ENCODE measurements at places on chromosomes 3 and 15.

GRCh38 chr15:60090747-60091146 lies 86.6 kb downstream of the FOXB1 start:
- DNase-seq, result no peak

DNA sequence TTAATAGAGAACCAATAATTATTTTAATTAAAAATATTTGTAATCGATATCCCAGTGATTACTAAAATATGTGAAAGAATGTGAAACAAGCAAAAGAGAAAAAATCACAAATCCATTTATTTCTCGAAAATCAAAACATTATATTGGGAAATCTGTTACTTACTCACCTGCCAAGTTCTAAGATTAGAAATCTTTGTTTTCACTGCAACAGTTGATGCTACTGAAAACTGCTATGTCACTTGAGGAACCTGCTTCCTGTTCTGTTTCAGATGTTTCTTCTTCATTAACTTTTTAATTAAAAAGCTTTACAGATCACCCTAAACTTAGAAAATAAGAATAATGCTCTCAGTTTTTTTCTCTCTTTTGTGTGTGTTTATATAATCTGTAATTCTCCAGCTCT lies 13.7 kb upstream of the DPH6 start:
- DNase-seq, result no peak

DNA sequence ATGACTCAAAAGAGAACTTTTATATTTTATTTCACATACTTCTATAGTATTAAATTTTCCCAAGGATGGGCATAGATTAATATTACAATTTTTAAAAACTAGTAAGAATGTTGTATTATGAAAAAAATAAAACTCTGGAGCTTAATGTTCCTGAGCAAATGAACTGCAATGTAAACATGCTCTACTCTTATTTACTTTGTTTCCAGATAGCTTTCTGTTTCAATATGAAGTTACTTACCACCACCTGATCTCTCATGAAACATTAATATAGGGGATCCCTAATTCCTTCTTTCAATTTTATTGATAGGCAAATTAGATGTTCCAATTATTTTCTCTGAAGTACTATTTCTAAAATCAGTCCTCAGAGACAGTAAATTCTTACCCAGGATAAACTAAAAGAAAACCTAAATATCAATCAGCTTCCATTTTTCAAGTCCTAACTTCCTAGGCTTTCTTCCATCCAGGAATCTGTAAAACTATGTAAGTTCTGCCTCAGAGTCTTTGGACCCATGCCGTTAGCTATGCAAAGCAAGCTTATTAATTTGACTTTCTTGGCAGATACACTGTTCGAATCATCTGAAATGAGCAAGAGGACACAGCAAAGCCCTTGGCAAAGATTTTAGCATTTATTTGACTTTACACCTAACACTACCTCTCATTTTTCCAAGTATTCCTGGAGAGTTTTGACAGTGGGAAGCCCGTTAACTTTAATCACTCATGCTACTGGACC lies 93.2 kb downstream of the PLCH1 start:
- DNase-seq, result no peak

DNA sequence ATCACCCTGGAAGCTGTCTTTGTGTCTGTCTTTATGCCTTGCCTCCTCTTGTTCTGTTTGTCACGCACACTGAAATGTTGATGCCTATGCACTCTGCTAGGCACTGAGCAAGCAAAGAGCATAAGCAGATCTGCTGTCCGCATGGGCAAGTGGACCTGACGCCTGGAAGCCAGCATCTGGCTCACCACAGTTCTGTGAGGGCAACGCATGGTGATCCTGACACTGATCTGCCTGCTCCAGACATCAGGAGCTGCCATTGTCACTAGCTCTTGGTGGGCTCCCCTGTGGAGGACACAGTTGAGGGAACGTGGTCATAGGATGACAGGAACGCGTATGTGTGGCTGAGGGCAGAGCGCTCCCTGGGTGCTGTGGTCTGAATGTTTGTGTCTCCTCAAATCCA lies 234.6 kb downstream of the ADAMTS17 start:
- DNase-seq, result peak; percentile 75

GRCh38 chr3:151962912-151963311 lies 89.5 kb downstream of the SUCNR1 start:
- DNase-seq, result no peak

- no peak for DNase-seq
These were observed 2.6 kb downstream of the ATP8B4 start for GRCh38 chr15:50116477-50116876.

GRCh38 chr3:38627956-38628355 lies 21.5 kb downstream of the SCN5A start:
- no peak for DNase-seq

GRCh38 chr15:65954289-65954741 lies 85.0 kb downstream of the RAB11A start:
- DNase-seq, result no peak

GRCh38 chr3:20511863-20512505 lies 326.0 kb upstream of the SGO1 start:
- DNase-seq, result no peak

DNA sequence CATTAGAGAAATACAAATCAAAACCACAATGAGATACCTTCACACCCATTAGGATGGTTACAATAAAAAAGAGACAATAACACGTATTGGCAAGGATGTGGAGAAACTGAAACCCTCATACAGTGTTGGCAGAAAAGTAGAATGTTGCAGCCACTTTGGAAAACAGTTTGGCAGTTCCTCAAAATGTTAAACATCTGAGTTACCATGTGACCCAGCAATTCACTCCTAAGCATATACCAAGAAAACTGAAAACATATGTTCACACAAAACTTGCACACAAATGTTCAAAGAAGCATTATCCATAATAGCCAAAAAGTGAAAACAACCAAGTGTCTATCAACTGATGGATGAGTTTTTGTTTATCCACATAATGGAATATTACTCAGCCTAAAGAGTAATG lies 166.9 kb upstream of the FAM3D start:
- DNase-seq, result no peak

- DNase-seq, result no peak
These were observed 1.3 kb downstream of the RYK start for GRCh38 chr3:134249296-134249841.

DNA sequence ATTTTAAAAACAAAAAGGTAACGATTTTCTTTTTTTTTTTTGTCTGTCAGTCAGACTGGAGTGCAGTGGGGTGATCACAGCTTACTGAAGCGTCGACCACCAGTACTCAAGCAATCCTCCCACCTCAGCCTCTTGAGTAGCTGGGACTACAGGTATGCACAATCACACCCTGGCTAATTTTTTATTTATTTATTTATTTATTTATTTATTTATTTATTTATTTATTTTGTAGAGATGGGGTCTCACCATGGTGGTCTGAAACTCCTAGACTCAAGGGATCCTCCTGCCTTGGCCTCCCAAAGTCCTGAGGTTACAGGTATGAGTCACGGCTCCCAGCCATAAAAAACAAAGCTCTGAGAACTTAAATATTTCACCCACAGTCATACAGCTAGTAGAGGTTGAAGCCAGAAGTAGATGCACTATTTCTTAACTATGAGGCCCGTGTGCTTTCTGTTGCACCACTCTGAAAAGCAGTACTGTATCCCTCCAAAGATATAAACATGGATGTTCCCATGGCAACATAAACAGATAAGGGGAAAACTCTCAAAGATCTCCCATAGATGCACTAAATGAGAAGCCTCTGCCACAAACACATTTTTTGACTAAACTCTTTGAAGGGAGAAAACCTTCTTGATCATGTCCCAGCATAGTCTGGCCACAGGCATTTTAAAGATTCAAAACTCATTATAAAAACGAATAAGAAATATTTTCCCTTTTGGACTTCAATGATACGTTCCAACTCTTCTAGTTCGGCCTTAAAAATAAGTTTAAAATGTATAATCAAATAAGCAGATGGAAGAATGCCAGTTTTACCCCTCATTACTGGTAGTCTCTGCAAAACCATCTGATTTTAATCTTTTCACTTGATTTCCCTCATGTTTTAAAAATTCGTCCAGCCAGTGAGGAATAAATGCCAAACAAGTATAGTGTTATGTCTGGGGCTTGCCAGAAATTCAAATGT lies 162.3 kb upstream of the ARHGEF26 start:
- no peak for DNase-seq

- DNase-seq, result no peak
These were observed 636.4 kb upstream of the DPPA4 start for GRCh38 chr3:109973733-109974132.

DNA sequence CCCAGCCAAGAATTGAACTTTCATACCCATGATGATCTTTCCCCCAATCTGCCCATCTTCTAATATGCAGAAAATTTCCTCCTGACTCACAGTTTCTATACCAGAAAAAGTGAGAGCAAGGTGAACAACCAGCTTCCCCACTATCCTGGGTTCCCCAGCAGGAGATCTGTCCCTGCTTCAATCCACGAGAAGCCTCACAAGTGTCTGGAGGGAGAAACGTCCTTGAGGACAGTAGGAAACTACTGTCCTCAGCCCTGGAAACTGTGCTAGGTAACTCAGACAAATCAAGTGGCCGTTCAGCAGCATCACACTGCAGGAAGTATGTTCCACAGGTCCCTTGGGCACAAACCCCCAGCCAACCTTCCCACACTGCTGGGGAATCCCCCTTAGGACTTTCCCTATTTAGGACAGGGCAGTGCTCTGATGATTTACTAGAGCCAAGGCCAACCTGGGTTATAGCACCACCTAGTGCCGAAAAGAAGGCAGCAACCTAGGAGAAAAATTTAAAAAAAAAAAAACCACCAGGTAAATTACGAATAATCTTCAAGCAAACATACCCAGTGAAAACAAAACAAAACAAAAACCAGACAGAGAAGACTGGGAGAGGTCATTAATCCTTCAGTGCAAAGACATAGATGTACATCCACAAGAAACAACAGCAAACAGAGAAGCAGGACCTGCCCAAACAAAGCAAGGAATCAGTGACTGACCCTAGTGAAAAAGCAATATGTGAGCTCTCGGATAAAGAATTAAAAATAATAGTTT lies 36.0 kb downstream of the MORC1 start:
- no peak for DNase-seq

GRCh38 chr3:5298453-5298852 lies 110.9 kb downstream of the EDEM1 start:
- DNase-seq, result no peak

DNA sequence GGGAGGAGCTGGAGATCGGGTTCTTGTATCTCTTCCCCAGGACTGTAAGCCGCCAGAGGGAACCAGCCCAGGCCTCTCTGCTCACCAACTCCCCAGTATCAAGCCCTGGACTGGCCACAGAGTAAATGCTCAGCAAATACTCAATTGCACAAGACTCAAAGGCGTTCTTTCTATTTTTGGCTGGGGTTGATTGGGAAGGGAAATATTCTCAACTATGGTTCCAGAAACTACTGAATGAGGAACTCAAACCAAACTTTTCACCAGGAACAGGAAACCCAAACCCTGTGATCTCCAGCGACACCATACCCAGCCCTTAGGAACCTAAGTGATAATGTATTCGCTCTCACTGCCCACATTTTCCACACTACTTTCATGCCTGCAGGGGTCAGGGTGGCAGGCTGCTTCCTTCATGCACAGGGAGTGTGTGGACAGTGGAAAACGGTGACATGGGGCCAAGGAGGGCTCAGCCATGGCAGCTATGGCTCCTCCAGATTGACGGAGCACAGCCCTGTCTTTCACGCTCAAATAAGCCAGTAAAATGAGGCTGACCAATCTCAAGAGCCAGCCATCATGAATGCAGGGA lies 124.7 kb upstream of the RAD18 start:
- DNase-seq, result peak; percentile 54

DNA sequence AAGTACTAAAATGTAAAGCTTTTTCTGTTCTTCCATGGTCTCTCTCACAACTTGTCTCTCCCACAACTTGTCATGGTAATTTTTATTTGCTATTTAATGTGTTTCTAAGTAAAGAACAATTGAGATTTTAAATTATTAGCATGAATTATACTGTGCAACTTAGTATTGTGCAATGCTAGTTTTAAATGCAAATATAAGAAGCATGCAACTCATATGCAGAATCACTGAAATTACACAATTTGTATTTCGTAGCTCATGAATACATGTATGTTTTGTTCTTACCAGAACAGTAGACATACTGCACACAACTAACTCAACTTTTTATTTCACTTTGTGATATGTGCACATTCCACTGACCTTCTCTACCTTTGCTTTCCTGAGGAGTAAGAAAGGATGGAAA lies 96.5 kb downstream of the SQOR start:
- no peak for DNase-seq

DNA sequence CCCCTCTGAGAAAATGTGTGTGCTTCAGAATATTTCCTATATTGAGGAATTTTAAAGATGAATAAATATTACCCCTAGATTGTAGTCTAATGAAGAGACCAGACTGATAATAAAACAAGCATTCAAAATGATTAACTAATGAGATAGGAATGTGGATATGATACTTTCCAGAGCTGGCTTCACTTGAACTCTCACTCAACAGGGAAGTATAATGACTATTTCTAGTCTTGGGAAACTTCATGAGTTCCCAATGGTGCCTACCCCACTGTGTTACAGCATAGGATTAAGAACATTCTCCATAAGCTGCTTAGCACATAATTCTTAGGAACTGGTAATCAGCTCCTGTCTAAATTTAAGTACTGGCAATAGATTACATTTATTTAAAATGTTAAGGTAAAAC lies 261.5 kb upstream of the ZNF385D start:
- no peak for DNase-seq

DNA sequence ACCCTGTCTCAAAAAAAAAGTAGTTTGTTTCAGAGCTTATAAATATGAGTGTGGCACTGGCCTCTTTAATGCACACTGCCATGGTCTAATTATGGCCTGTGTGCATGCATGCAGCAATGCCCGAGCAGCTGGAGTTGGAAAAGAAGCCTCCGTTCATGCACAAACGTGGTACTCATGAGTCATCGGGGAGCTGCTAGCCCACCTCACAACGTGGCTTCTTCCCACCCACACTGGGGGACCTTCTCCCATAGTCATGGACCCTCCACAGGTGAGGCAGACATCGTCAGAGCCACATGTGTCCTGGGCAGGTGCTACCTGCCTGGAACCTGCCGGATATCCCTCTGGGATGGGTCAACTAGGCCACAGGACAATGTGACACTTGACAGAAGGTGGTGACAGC lies 66.7 kb downstream of the ATP10A start:
- no peak for DNase-seq

GRCh38 chr3:71258116-71258515 lies 325.4 kb downstream of the FOXP1 start:
- no peak for DNase-seq

DNA sequence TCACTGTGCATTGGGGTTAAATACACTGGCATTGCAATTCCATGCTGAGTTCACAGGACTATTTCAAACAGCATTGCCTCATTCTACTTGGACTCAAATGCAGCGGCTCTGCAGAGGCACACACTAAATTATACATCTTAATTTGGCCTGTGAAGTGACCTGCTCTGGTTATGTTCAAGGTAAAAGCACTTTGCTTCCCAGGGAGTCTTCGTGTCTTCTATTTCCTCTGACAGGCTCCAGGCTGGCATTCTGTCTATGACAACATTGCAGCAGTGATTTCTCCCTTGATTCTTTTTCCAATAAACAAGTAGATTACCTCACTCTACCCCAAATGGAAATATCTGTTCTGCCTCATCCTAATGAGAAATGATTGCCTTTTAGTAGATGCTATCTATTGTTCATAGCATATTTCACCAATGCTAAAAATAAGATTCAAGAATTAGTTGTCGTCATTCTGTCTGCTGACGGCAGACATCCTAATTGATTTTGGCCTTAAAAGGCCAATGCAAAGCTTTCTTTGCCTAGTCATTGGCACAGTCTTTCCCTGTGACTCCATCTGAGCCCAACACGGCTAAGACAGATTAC lies 33.8 kb downstream of the FMN1 start:
- DNase-seq, result no peak

GRCh38 chr15:60801395-60801794 lies 322.5 kb upstream of the ICE2 start:
- no peak for DNase-seq

All from cardiac septum (tissue), 1 donor.